ENCODE measurements at places on chromosomes 5 and 9.
A peak's percentile ranks its signal among the peaks of the same experiment; 100 is the strongest.

DNA sequence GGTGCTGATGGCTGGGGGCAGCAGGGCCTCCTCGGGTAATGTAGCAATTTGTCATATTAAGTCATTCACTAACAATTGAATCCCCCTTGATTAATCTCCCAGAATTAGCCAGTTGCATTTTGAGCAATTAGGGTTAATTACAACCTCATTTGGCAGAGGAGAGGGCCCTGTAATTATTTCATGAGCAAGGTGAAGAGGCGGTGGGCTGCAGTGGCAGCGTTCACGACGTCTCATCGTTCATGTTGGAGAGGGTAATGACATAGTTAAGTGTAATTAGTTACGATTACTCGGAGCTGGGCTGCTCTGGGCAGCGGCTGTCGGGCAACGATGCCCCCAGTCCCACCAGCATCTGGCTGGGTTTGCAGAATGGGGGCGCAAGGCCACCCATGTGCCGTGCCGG, 46.0 kb downstream of the NEK6 start:
- DNase-seq, result no peak

DNA sequence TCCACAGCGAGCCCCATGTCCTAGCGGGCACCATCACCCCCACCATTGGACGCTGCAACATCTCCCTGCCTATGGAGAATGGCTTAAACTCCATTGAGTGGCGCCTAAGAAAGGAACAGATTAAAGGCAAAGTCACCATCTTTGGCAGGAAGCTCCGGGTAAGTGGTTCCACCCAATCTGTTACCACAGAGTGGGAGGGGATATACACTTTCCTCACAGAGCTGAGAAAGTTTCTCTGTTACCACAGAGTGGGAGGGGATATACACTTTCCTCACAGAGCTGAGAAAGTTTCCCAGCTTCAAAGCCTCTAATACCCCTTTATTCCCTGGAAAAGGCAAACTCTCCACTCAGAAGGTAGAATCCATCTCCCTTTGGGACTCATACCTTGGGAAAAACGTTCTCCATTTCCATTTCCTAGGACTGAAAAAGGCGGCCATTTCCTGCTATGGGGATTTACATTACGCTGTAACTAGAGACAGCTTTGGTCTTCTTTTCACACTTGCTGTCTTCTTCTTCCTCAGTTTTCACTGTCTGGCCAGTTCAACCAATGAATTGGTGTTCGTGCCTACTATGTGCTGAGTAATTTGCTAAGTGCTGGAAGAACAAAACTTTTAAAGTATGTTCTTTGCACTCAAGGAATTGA, 63.4 kb upstream of the WWC1 start:
- DNase-seq, result peak; percentile 5

GRCh38 chr9:138096519-138096845, 218.9 kb downstream of the CACNA1B start:
- no peak for DNase-seq

DNA sequence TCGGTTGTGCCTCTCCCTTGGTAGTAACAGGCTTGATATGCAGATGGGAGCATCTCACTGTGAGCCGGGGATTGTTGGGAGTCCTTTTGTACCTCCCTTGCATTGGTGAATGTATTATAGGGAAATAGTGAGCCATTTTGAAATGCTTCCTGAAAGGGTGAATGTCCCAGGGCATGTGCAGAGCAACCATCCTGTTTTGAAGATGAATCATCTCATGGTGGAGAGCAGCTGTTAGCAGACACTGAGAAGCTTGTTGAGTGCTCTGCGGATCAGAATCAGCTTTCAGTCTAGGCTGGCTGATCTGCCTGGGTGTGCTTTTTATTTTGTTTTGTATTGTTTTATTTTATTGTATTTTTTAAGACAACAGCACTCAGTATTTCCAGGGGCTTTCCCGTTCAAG, 29.7 kb downstream of the SLC36A1 start:
- DNase-seq, result peak; percentile 73

DNA sequence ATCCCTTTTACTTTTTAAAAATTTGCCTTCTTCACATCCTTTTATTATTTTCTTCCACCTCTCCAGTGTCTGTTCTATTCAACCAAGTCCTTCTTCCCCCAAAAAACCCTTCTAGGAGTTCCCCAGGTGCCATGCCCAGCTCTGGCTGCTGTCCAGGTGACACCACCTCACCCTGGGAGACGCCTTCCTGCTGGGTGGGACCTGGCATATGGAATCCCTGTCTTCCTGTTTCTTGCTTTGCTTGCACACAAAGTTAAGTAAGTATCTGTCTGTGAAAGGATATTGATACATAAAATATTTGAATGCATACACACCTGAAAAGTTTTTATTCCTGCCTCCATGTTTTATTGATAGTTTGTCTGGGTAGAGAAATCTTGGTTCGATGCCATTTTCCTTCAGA, 23.1 kb upstream of the MED10 start:
- DNase-seq, result no peak

GRCh38 chr5:170570476-170570875, 66.7 kb downstream of the KCNIP1 start:
- no peak for DNase-seq

GRCh38 chr5:38830521-38831051, 15.2 kb upstream of the OSMR start:
- peak; percentile 54 for DNase-seq

- no peak for DNase-seq
These were observed 262.4 kb downstream of the CDH12 start for GRCh38 chr5:22590677-22591268.

DNA sequence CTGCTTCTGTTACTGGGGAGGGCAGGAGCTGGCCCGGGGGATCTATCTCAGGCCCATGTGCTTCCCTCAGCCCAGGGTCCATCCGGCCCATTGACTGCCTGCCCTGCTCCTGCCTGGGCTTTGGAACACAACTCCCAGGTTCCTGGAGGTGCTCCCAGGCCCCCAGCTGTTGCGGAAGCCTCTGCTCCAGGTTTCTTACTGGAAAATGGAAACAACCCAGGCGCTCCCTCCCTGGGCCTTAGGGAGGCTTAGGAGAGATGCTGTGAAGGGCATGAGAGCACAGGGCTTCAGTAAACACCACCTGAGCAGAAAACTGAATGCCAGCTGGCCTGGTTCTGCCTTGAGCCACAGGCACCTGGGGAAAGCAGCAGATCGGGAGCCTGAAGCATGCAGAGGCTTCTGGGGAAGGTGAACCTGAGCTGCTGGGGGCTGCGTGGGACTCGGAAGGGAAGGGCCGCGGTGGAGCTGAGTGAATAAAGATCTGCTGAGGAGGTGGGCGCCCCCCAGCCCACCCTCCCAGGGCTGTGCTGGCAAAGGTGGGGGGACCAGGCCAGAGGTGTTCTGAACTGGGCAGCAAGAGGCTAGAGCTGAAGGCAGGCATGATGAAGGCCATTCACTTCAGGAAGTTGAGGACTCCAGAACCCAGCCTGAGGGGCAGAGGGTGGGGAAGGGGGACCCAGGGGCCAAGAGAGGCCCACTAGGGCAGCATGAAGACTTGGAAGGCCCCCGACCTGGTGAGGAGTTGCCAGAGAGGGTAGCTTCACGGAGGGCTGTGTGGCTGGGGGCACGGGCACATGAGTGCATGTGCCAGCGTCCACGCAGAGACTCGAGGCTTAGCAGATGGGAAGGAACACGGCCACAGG, 64.8 kb downstream of the SHB start:
- no peak for DNase-seq

GRCh38 chr5:66143473-66144073, 527 bp upstream of the SREK1 start:
- DNase-seq, result no peak

GRCh38 chr5:67695369-67695768, 498.8 kb upstream of the CD180 start:
- no peak for DNase-seq

GRCh38 chr5:16152601-16153568, 26.7 kb downstream of the MARCHF11 start:
- DNase-seq, result no peak
